ENCODE measurements at places on chromosomes 2 and 18.

DNA sequence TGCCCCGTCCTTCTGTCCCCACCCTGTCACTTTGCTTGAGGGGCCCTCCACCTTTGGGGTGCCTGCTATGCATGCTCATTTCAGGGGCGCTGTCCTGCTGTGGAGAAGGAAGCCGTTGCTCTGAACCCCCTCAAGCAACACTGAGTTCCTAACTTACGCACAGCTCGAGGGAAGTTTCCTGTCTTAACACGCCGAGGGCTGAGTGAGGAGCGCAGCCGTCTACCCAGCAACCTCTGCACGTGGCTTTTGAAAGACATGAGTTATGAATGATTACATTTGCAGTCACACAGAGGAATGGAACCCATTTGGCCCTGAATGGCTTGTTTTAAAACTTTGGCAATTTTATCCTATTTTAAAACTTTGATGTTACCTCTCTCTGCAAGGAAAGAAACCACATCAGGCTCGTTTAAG is 14.0 kb downstream of the RAMP1 start:
- no peak for DNase-seq

DNA sequence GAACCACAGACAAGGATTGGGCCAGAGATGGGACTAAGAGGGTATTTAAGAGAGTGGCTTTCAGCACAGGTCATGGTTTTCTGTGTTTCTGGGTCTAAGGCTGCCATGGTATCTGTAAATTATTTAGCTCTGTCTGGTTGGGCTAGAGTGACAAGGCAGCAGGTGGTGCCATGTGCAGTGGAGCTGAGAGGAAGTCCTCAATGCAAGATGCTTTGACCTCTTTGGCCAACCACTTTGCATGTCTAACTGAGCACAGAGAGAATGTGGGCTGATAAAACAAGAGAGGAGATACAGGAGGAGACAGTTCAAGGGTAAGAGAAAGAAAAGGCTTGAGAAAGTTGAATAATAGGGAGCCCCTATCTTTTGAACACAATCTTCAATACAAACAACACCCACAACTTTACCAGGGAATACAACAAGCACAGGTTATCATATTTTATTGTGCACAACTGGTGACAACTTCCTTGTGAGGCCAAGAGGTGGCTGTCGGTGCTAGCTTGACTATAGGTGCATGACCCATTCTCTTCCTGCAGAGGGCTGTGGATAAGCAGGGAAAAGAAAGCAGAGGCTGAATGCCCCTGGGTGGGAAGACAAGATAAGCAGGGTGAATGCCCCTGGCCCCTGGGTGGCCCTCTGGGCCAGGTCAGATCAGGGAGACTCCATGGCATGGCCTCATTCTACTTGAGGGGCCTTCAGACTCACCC is 12.3 kb downstream of the FLACC1 start:
- DNase-seq: no peak

GRCh38 chr18:7205346-7205745 is 25.5 kb upstream of the LRRC30 start:
- no peak for DNase-seq

DNA sequence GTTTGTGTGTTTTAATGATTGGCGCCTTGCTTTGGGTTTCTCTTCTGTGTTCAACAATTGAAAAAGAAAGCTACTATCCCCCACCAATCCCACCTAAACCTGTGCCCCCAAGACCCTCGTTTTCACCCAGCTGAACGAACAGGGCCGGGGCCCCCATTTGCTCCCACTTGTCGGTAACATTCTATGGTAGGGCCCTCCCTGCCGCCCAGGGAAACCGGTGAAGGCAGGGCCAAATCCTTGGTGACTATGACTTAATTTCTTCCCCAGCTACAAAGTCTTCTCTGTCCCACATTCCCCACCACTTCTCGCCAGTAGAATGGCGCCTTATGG is 598 bp upstream of the SNRNP200 start:
- DNase-seq: no peak

DNA sequence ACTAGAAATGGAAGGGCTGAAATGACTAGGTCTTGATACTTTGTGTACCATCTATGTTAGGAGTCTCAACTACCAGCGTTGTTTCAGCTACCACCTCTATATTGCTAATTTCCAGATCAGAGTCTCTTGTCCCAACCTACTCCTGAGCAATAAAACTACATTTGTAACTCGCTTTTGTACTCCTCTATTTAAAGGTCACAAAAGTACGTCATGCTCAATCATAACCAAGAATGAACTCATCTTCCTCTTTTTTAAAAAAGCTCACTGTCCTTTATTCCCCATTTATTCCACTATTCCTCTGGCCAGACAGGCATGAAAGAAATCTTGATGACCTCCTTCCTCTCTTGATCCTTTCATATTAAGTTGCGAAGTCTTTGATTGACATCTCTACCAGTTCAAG is 11.2 kb upstream of the MATN3 start:
- DNase-seq: no peak

- no peak for DNase-seq
Observed at GRCh38 chr2:59232394-59233165, 991.5 kb upstream of the FANCL start.

- DNase-seq: no peak
Observed at GRCh38 chr2:182283512-182283911, 143.3 kb downstream of the PDE1A start.

- DNase-seq: no peak
Observed at GRCh38 chr18:2826581-2826980, 20.2 kb upstream of the EMILIN2 start.

DNA sequence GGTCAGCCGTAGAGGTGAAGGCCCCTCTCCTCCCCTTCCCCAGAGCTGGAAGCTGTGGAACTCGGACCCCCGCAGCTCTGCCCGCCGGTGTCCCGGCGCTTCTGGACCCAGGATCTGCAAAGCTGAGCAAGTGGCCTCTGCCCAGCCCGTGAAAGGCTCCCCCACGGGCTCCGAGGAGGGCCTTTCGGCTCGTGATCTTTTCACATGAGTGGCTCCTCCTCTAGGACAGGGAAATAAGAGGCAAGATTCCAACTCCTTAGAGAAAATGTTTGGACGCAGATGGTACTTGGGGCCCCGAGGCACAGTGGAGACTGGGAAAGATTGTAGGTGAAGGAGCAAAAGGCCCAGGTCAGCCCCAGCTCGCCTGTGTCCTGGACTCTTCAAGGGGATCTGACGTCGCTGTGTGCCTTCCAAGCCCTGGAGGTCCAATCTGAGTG is 48.2 kb upstream of the SP3 start:
- DNase-seq: no peak

All from left renal pelvis (tissue), 4 donors.